ENCODE measurements at places on chromosomes 11 and 22.

- no peak for DNase-seq
Measured at GRCh38 chr11:70455354-70455753, 57.0 kb downstream of the CTTN start.

DNA sequence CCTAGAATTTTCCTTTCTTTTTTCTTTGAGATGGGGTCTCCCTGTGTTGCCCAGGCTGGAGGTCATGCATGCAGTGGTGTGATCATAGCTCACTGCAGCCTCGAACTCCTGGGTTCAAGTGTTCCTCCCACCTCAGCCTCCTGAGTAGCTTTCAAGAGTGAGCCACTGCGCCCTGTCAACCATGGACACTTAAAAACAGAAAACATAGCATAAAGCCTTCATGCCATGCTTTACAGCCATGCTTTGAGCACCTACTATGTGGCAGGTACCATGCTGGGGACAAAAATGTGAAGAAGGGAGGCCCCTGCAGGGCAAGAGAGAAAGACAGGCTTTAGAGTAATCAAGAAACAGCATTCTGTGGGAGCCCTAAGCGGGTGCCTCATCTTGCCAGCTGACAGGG lies 13.7 kb upstream of the GNB1L start:
- DNase-seq, result no peak

- peak; percentile 36 for DNase-seq
Measured at GRCh38 chr11:17386331-17387084, 2.0 kb downstream of the KCNJ11 start.

- DNase-seq, result no peak
Measured at GRCh38 chr22:29769723-29770321, 2.7 kb downstream of the UQCR10 start.

DNA sequence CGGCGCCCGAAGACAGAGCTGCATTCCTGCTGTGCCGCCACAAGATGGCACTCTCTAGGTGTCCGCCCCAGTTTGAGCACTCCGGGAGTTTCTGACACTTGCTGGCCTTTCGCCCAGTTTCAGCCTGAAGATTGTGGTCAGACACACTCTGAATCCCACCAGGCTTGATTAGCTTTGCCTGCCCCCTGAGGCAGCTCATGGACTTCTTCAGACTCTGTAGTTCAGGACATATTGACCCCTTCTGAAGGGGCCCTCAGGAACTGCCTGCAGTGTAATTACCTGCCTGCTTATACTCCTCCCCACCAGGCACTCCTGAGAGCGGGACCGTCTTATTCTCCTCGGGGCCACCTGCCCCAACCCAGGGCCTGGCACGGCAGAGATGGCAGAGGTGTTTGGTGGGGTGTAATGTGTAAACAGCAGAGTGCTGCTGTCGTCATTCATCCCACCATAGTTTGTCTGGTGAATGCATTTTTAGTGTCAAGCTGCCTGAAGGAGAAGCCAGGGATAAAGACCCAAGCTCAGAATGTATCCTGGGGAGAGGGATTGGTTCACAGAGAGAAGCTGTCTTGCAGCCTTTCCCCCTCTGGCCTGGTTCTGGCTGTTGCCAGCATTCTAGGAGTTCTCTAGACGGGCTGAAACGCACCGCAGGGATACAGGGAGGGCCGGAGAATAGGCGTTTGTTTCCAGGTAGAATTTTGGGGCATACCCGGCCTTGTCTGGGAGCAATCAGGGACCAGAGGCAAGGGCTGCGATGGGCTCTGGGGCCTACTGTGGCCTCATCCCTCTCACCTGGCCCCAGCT lies 46.4 kb downstream of the EIF3F start:
- DNase-seq, result peak; percentile 67

DNA sequence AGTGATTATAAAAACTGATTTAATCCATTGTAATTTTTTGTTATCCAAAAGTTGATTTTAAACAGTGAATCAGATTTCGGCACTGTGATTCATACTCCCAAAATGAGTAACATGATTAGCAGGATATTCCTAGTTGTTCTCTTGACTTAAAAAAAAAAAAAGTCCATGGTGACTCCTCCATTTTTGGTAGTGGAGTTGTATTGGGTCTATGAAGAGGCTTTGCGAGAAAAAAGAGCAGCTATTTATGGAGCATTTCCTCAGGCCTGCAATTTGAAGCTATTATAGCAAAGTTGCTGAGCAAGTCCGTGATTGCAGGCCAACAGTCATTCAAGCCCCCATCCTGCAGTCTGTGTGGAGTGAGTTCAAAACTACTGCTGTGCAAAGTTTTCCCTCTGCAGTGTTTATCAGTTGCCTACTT lies 28.8 kb downstream of the YAP1 start:
- DNase-seq, result no peak

DNA sequence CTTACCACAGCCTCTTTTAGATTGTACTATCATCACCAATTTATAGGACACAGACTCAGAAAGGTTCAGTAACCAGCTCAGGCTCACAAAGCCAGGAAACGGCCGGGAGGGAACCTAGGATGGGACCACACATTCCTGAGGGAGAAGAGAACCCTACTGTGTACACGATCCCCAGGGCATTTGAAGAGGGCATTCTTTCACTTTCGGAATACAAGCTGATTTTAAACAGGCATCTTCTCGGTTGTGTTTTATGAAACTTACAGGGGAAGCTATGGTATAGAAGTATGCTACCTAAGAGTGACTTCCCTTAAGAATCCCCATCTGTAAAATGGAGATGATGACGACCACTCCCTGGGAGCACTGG lies 19.0 kb downstream of the SMCO4 start:
- DNase-seq, result no peak

GRCh38 chr11:7909585-7910285 lies 21.3 kb downstream of the OR10A6 start:
- DNase-seq, result no peak

All from right kidney (tissue), 9 donors.